ENCODE measurements at places on chromosomes 5 and 9. TPM values are rescaled to one million over a fixed set of nuclear protein-coding genes. Genes with fewer than 3 reads are reported as not detected.
A peak's percentile ranks its signal among the peaks of the same experiment; 100 is the strongest.

GRCh38 chr9:97307091-97307490, 368 bp upstream of the CCDC180 start:
- DNase-seq: peak; percentile 86

SHC3 gene
- 0.36 TPM for total RNA-seq

SMIM33 gene
- total RNA-seq: not detected

DNA sequence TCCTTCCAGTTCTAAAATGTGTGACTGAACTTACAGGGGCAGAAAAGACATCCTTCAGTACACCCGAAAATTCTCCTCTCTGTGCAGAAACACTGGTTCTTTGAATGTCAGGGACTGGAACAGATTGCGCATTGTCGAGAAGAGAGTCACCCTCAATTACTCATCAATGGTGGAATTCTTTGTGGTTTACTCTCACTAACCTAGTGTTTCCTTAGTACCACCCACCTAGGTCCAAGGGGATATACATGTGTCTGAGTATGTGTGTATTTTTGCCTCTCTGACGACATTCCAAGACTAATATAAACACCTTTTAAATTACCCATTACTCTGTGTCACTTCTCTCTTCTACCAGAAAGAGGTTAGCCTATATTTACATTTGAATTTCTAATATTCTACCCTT, 660.8 kb downstream of the TLE1 start:
- DNase-seq: peak; percentile 41

GRCh38 chr5:52748590-52748989, 39.1 kb upstream of the ITGA1 start:
- DNase-seq: no peak

GRCh38 chr5:178205749-178206047, 1.4 kb downstream of the HNRNPAB start:
- DNase-seq: no peak

TRPM3 gene
- total RNA-seq: 1.2 TPM

DNA sequence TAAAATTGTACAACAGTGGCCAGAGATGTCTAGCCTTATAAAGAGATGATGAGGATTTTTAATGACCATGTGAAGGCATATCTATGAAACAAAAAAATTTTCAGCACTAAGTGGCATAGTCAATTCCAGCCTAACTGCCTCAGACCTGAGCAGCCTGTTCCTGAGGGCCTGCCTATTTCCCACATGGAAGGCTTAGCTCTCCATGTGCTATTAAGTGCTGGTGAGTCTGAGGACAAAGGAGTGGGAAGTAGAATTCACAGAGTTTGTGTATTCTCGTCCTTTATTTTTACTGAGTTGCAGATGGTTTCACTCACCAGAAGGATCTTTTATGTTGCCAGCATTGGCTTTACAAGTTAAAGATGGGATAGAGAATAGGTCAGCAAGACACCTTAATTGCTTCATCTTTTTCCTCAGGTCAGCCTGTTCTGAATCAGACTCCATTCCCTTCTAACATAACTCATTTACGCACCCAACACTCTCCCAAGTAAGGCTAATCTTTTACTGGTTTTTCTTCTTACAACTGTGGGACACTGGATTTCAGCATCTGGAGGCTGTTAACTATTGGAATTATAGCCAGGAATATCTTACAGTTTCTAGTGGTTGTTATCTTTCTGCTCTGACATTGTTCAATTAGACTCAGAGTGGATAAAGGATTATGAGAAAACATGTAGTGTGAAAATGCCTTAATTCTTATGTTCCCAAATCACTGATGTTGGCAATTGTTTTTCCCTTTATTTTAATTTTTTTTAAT, 76.8 kb downstream of the ISOC1 start:
- no peak for DNase-seq

DNA sequence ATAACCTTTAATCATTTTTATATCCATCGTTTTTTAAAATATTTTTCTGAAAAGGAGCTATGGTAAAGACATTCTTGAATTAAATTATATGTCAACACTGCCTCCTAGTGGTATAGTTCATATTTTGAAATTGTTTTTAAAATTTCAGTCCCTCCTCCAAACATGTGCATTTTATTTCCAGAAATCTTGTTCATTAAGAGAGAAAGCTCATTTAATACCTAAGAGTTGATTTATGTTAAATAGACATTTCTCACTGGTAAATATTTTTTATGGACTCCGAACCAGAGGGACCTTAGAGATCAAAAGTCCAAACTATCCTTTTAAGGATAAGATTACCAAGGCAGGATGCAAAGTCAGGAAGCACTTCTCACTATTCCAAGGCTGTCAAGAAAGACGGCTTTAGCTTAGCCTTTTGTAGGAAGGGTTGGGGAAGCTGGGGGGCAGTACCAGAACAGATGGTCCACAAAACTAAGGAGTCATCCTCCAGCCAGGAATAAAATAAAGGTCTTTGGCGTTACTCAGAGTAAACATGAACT, 21.6 kb downstream of the BHMT start:
- DNase-seq: peak; percentile 73

DNA sequence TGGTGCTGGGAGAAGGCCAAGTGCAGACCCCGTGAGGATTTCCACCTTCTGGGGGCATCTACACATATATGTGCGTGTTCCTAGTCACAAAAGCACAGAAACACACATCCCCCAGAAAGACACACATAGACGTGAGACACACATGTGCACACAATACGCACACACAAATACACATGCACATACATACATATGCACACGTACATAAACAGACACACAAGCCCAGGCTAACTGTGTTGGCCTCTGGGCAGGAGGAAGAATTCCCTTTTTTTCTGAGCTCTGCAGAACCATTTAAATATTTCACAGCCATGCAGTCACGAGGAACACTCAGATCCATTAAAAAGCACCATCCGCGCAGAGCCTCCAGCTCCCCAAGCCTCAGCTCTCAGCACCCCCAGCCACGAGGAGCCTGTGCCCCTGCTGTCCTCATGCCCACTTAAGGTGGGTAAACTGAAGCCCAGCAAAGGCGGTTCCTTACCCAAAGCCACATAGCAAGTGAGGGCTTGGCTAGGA, 5.3 kb downstream of the NINJ1 start:
- DNase-seq: peak; percentile 66

FAM153A gene
- not detected for total RNA-seq

MZB1 gene
- total RNA-seq: not detected

DNA sequence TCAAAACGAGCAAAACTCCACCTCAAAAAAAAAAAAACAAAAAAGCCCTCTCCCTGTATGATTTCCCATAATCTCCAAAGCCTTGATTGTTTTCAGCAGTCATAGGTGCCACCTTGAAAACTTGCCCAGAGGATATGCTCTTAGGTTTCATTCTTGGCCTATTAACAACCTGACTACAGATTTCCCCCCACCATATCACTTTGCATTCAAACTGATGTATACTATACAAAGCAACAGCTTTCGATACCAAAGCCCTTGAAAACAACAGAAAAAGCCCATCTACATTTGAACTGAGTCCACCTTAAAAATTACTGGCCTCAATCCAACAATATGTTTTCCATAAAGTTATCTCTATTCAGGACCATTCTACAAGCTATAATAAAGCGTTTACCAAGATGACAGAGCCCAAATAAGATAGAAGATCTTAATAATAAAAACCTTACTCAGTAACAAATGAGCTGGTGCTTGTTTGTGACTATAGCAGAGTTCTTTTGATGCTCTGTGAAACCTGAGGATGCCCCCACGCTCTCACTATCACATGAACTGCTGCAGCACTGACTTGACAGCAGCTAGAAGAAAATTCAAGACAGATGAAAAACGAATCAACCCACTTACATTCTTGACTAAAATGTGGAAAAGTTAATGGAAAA, 44.4 kb downstream of the FNBP1 start:
- DNase-seq: peak; percentile 48

DNA sequence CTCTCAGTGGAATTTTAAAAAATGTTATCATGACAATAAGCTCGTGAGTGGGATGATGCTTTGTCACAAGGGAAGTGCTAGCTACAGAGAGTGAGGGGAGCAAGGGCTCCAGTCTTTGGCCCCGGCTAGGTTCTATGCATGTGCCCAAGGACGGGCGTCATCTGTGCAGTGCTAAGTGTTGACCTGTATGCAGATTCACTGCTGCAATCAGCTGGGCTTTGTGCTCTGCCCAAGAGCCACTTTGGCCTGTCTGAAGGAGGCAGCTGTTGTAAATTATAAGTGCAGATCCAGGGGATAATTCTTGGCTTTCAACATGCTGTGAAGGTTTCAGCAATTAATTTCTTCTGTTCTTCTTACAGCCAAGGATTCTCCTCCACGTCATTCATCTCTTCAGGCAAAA, 268.6 kb downstream of the PSAT1 start:
- DNase-seq: no peak

CCDC69 gene
- 10.5 TPM for total RNA-seq

GRCh38 chr5:1446602-1447343, 1.5 kb upstream of the SLC6A3 start:
- peak; percentile 78 for DNase-seq

NR5A1 gene
- not detected for total RNA-seq

- DNase-seq: peak; percentile 32
These were observed 74.7 kb downstream of the AMBP start for GRCh38 chr9:114003351-114003750.

DNA sequence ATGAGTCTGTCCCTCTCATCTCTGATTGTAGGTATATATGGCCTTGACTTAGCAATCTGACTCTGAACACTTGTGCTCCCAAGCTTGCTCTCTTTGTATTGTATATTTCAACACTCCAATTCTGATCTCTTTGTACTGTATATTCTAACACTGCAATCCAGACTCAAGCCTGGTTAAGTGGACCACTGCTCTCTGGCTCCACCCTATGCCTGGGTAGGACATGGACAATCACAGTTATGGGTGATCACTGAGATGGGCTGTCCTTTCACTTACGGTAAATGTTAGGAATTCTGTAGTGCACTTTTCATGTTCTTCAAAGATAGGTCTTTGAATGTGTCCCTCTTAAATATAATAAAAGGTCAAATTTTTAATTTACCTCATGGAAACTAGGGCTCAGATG, 165.1 kb downstream of the TLR4 start:
- no peak for DNase-seq

- DNase-seq: peak; percentile 73
These were observed 4.5 kb upstream of the OTP start for GRCh38 chr5:77642738-77643653.

GRCh38 chr9:31847963-31848362, 536.5 kb upstream of the ACO1 start:
- no peak for DNase-seq

INSL4 gene
- total RNA-seq: not detected

- no peak for DNase-seq
These were observed 42.2 kb downstream of the PTPN3 start for GRCh38 chr9:109455861-109456260.

BARHL1 gene
- not detected for total RNA-seq
